ENCODE measurements at places on chromosomes 11 and 22. TPM values are rescaled to one million over a fixed set of nuclear protein-coding genes. Genes with fewer than 3 reads are reported as not detected.

The ZNF74 gene
- total RNA-seq = 26.1 TPM

The SLC22A9 gene
- not detected for total RNA-seq

The DDI1 gene
- not detected for total RNA-seq

The CADM1 gene
- 366 TPM for total RNA-seq

The NARS2 gene
- total RNA-seq = 33.2 TPM

The GUCY1A2 gene
- total RNA-seq = 97.8 TPM

The ASPHD2 gene
- total RNA-seq = 15.5 TPM

The SYT7 gene
- 71.5 TPM for total RNA-seq

The PKP3 gene
- total RNA-seq = 0.69 TPM

The HDHD5 gene
- total RNA-seq = 31.1 TPM

The APOA4 gene
- not detected for total RNA-seq

The TENM4 gene
- 71.5 TPM for total RNA-seq

The CCDC188 gene
- 1.2 TPM for total RNA-seq

The OR52J3 gene
- not detected for total RNA-seq

The BDNF gene
- total RNA-seq = 12.0 TPM

The PAAF1 gene
- total RNA-seq = 23.1 TPM

The TTC17 gene
- 105 TPM for total RNA-seq

The SEPTIN5 gene
- total RNA-seq = 178 TPM

The SSRP1 gene
- 52.8 TPM for total RNA-seq

The GTPBP1 gene
- 36.2 TPM for total RNA-seq

The PUS3 gene
- total RNA-seq = 9.2 TPM

The OR10D3 gene
- total RNA-seq = not detected

The LYVE1 gene
- 5.8 TPM for total RNA-seq

The MOGAT2 gene
- not detected for total RNA-seq

The NEFH gene
- 4.4 TPM for total RNA-seq

The ARHGAP1 gene
- total RNA-seq = 21.5 TPM

The CLDN5 gene
- total RNA-seq = 91.8 TPM

The FAM83F gene
- 0.46 TPM for total RNA-seq

The FAT3 gene
- 304 TPM for total RNA-seq

The CD44 gene
- 16.4 TPM for total RNA-seq

The TNNT3 gene
- not detected for total RNA-seq

The DNAJB7 gene
- not detected for total RNA-seq

The CREB3L1 gene
- 2.5 TPM for total RNA-seq

The LSP1 gene
- 1.2 TPM for total RNA-seq

The MUC15 gene
- not detected for total RNA-seq

Data from diencephalon (tissue), 1 donor.